ENCODE measurements at places on chromosomes 12 and 14. TPM values are rescaled to one million over a fixed set of nuclear protein-coding genes. Genes with fewer than 3 reads are reported as not detected.

DNA sequence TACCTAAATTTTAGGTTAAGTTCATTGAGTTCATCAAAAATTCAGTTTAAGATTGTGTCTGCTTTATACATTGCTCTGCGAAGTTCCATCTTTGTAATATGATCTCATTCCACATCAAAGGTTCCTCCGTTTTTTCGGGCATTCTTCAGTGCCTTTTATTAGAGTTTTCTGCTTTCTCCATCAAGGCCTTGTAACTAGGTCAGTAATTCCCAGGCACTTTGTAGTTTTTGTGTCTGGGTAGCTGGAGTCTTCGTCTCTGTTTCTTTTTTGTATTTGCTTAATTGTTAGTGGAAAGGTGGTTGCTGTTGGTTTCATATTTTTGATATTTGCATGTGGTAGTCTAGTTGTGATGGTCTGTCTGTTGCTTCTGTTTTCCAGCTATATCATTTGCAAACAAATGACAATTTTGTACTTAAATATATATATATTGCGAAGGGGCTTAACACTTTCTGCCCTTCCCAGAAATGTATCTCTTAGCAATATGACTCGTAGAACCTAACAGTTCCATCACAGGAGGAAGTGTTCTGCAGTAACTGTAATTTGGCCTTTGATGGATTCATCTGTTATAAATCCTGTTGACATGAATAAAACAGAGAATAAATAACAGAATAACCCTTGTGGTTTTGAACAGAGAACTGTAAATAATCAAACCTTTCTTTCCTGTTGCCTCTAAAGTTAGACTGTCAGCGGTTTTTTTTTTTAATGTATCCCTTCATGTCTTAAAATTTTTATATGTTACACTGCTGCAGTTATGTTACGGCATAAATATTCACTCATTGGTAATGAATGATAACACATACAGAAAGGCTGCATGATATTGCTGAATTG is 88.4 kb upstream of the DYNC1H1 start:
- H3K27ac ChIP-seq: peak overlapping the region; percentile 94
- DNase-seq: no peak
- peaks cover 7% of the 10 kb centered on the region for H3K36me3 ChIP-seq
- H3K27me3 ChIP-seq: no peaks in the 10 kb centered on the region
- peak overlapping the region; percentile 61 for H3K4me3 ChIP-seq

DNA sequence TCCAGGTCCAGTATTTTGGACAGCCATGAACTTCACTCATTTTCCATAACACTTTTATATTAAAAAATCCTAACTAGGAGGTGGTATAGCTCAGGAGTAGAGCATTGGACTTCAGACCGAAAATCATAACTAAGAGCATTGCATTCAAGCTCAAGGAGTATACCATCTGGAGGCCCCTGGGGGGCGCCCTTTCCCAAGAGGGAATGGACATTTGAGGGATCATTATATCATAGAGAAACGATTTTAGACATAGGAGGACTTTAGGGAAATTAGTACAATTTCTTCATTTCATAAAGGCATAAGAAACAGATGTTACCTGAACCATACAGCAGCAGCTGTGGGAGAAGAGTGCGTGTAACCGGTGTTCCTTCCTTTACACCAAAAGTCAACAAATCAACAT is 5.2 kb upstream of the ATG14 start:
- H3K4me1 ChIP-seq: peaks cover 5% of the 10 kb centered on the region
- H3K4me3 ChIP-seq: no peak overlapping the region

Gene CEP128
- 8.7 TPM for total RNA-seq

- H3K4me1 ChIP-seq: no peaks in the 10 kb centered on the region
- peaks cover 9% of the 10 kb centered on the region for H3K27me3 ChIP-seq
- H3K27ac ChIP-seq: no peak overlapping the region
- H3K36me3 ChIP-seq: no peaks in the 10 kb centered on the region
- no peak overlapping the region for H3K4me3 ChIP-seq
Measured at GRCh38 chr12:41992022-41992421, 152.7 kb downstream of the GXYLT1 start.

Gene PMCH
- not detected for total RNA-seq

DNA sequence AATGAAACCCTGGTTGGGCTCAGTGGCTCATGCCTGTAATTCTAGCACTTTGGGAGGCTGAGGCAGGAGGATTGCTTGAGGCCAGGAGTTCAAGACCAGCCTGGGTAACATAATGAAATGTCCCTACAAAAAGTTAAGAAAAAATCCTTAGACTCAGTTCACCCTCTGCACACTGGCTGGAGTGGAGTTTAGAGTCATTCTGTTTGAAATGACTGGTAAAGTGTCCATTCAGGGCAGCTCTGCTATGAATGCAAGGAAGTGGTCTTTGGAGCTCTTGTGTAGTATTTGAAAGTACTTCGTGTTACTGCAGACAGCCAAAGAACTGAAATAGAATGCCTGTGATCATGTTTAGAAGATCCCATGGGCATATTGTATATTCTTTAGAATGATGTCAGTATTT is 466.5 kb downstream of the PCNX1 start:
- peaks cover 42% of the 10 kb centered on the region for H3K4me1 ChIP-seq
- no peaks in the 10 kb centered on the region for H3K36me3 ChIP-seq
- H3K4me3 ChIP-seq: no peak overlapping the region
- no peaks in the 10 kb centered on the region for H3K27me3 ChIP-seq
- no peak overlapping the region for H3K27ac ChIP-seq

GRCh38 chr12:8819666-8819980 is 2.8 kb upstream of the A2ML1 start:
- no peak overlapping the region for H3K27ac ChIP-seq
- no peak overlapping the region for H3K4me3 ChIP-seq
- no peaks in the 10 kb centered on the region for H3K27me3 ChIP-seq
- H3K4me1 ChIP-seq: no peaks in the 10 kb centered on the region

Gene NPAS3
- not detected for total RNA-seq

DNA sequence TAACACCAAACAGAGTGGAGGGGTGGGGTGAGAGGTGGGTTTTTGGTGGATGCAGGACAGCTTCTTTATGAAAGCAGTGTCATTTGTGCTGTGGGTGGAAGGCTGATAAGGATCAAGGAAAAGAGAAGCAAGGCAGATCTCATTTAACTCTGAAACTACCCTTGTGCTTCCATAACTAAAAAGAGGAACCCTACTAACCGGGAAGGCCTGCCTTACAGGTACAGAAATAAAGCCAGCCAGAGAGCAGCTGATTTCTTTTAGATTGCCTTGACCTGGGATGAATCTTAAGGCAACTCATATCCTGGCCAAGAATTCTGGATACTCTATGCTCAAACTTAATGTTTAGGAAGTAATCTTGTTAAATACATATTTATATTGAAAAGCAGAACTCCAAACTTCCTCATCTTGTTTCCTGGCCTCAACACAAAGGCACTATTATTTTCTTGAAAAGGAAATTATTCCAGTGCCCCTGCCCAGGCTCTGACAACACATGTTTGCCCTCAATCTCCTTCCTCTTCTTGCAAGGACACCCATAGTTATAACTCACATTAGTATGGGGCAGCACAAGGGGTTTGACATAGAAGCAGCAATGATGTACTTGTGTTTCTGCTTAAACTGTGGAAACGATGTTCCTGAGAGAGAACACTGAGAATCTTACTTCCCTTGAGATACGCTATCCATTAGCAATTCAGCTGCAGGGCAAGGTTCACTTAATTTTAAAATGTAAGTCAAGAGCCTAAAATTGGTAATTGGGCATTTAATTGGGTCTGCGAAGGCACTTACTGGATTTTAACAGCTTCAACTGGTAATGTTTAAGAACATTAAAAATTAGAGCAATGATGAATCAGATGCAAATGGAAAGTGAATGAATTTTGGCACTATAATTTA is 173.7 kb downstream of the STXBP6 start:
- no peak for DNase-seq
- H3K27me3 ChIP-seq: peaks cover 2% of the 10 kb centered on the region
- H3K4me3 ChIP-seq: no peak overlapping the region

Gene C1R
- total RNA-seq: 1.4 TPM

GRCh38 chr12:42908712-42909111 is 319.2 kb upstream of the PRICKLE1 start:
- H3K4me1 ChIP-seq: no peaks in the 10 kb centered on the region
- H3K36me3 ChIP-seq: peaks cover 8% of the 10 kb centered on the region
- H3K4me3 ChIP-seq: no peak overlapping the region
- no peaks in the 10 kb centered on the region for H3K27me3 ChIP-seq

- DNase-seq: no peak
- no peak overlapping the region for H3K27ac ChIP-seq
- H3K4me1 ChIP-seq: peaks cover 29% of the 10 kb centered on the region
- H3K4me3 ChIP-seq: no peak overlapping the region
- H3K36me3 ChIP-seq: peaks cover 48% of the 10 kb centered on the region
Measured at GRCh38 chr12:109466305-109466704, 10.8 kb downstream of the KCTD10 start.

- no peaks in the 10 kb centered on the region for H3K27me3 ChIP-seq
- no peak for DNase-seq
- H3K36me3 ChIP-seq: peaks cover 17% of the 10 kb centered on the region
- no peak overlapping the region for H3K27ac ChIP-seq
- peaks cover 28% of the 10 kb centered on the region for H3K4me1 ChIP-seq
- H3K4me3 ChIP-seq: no peak overlapping the region
Measured at GRCh38 chr12:26810330-26810729, 22.7 kb downstream of the ITPR2 start.

DNA sequence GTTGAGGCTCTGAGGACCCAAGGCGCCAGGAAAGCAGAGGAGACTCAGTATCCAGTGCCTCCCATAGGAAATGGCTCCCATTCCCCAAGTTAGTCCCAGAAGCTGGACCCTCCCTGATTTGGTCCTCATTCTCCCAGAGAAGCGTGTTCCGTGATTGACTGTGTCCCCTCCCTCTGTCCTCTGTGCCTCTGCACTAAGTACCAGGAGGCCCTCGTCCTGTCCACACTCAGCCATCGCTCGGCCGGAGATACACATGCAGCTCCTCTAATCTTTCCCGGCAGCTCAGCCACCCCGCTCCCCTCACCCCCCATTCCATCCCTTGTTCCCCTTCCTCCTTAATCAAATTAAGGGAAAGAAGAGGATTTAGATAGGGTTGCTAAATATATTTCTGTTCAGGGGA is 28.3 kb upstream of the ATP2A2 start:
- no peaks in the 10 kb centered on the region for H3K27me3 ChIP-seq
- no peaks in the 10 kb centered on the region for H3K4me1 ChIP-seq
- H3K36me3 ChIP-seq: no peaks in the 10 kb centered on the region
- no peak for DNase-seq
- H3K27ac ChIP-seq: no peak overlapping the region
- no peak overlapping the region for H3K4me3 ChIP-seq

- DNase-seq: no peak
- H3K36me3 ChIP-seq: no peaks in the 10 kb centered on the region
Measured at GRCh38 chr12:104177663-104178501, 37.7 kb upstream of the TXNRD1 start.

- no peaks in the 10 kb centered on the region for H3K4me1 ChIP-seq
- no peak for DNase-seq
- H3K27ac ChIP-seq: no peak overlapping the region
- H3K36me3 ChIP-seq: no peaks in the 10 kb centered on the region
- H3K27me3 ChIP-seq: peaks cover 3% of the 10 kb centered on the region
Measured at GRCh38 chr14:37048666-37049071, 123.7 kb downstream of the SLC25A21 start.

Data from naive thymus-derived CD8-positive, alpha-beta T cell (primary cell).